ENCODE measurements at places on chromosomes 4 and X.
A peak's percentile ranks its signal among the peaks of the same experiment; 100 is the strongest.

DNA sequence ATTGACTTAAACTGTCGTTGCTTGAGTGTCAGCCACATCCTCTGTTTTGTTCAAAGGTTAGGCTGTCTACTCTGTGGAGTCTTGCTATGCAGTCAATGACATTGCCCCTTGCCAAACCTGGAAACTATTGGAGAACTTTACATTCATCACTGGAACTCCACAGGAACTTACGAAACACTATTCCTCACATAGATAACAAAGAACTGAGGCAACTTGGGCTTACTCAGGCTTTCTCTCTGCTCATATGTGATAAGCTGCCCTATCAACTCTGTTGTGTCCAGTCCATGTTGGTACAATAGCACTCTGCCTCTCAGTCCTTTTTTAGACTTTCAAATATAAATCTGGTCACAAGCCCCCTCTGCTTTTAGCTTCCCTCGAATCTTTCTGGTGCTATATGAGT lies 9.4 kb downstream of the NPY5R start:
- no peak for DNase-seq

GRCh38 chr4:99723612-99724011 lies 66.0 kb upstream of the C4orf54 start:
- DNase-seq = peak; percentile 12

- no peak for DNase-seq
Measured at GRCh38 chr4:67765928-67766327, 11.7 kb upstream of the GNRHR start.

DNA sequence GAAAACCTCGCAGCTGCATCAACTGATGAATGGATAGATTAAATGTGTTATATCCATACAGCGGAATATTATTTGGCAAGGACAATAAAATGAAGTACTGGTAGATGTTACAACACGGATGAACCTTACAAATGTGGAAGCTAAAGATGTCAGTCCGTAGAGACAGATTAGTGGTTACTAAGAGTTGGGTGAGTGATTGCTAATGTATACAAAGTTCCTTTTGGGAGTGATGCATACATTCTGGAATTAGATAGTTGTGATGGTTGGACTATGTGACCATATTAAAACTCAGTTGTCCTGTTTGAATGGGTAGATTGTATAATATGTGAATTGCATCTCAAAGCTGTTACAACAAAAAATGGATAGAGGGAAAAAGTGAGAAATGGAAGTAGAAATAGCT lies 2.8 kb downstream of the FIP1L1 start:
- DNase-seq = no peak

DNA sequence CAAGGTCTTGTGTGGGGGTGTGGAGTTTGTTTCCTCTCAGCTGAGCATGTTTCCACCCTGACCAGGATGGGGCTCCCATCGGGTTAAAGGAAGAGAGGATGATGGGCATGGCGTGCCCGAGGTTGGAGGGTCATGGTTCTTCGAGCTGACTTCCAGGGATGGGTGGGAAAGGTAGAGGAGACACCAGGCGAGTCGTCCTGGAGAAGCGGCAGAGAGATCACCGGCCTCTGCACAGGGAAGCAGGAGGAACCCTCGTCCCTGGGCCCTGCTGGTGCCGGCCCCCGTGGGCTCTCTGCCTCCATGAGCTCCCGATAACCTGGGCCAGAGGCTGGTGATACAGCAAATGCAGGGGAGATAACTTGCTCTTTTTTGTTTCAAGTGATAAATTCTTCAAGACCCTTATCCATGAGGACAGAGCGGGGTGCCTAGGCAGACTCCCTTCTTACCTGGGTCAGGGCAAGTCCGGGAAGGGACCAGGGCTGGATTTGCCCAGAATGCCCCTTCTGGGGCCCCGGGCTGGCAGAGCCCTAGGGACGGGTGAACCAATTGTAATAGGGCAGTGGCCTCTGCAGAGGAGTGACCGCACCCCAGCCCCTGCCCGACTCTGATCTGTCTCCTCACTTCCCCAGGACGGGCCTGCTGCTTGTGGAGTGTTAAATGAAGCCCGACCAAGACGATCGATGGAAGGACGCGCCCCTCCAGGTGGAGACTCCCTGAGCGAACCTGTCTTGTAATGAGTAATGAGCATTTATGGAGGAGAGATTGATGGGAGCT lies 63.0 kb downstream of the CPZ start:
- no peak for DNase-seq

DNA sequence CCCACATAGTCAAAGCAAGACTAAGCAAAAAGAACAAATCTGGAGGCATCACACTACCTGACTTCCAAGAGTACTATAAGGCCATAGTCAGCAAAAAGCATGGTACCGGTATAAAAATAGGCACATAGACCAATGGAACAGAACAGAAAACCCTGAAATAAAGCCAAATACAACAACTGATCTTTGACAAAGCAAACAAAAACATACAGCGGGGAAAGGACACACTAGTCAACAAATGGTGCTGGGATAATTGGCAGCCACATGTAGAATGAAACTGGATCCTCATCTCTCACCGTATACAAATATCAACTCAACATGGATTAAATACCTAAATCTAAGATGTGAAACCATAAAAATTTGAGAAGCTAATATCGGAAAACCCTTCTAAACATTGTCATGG lies 819.3 kb upstream of the FRG1 start:
- no peak for DNase-seq

- no peak for DNase-seq
Measured at GRCh38 chr4:146582864-146583263, 55.8 kb upstream of the POU4F2 start.

DNA sequence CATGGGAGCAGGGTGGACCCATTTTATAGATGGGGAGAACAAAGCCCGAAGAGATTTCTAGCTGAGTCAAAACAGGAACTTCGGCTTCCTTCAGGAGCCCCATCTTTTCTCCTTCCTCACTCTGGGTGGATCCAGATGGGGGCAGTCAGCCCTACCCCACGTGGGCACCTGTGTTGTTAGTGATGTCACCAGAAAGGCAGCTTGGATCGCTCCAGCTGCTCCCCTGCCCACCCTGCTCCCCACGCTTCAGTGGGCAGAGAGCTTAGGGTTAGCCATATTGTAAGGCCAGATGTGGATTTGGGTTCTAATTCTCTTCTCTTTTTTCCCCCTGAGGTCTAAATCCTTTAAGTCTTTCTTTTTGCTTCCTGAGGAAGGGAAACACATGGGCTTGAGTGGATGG lies 132.3 kb upstream of the PJA1 start:
- DNase-seq = no peak

GRCh38 chr4:145859426-145859825 lies 79.2 kb downstream of the ZNF827 start:
- no peak for DNase-seq

DNA sequence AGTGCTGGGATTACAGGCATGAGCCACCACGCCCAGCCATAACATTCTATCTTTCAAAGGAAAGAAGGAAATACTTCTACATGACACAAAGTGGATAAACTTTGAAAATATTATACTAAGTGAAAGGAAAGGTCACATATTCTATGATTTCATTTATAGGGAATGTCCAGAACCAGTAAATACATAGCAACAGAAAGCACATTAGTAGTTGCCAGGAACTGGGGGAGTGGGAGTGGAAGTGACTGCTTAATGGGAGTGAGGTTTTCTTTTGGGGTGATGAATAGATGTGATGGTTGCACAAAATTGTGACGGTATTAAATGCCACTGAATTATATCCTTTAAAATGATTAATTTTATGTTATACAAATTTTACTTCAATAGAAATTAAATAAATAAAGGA lies 95.7 kb upstream of the IL15 start:
- DNase-seq = no peak

GRCh38 chr4:181970366-181970765 lies 272.8 kb upstream of the TENM3 start:
- DNase-seq = no peak

DNA sequence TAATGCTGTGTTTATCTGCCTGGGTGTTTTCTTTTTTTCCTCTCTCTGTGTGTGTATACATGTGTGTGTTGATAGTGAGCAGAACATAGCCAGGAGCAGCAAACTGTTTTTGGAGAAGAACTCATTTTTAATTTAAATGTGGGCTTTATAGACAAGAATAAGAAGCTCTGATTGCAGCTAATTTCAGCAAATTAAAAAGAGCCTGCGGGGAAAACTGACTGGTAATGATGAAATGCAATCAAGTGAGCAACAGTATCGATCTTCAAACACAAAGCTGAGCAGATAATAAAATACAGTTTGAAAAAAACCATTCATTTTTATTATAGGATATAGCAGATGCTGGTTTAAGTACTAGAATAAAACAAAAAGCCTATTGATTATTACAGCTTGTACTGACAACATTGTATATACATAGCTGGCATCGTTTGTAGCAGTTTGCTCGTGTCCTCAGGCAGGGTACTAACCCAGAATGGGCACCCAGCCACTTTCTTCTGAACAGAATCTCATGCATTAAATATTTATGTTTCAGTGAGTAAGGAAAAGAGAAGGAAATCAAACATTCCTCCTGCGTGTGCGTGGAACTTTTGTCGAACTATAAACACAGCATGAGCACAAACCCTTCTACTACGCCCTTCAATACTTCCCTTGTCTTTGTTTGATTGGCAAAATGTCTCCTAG lies 73.5 kb upstream of the ZFP42 start:
- DNase-seq = no peak

GRCh38 chr4:64598066-64598465 lies 188.8 kb upstream of the TECRL start:
- no peak for DNase-seq

GRCh38 chrX:84611843-84612636 lies 109.8 kb upstream of the HDX start:
- no peak for DNase-seq

- no peak for DNase-seq
Measured at GRCh38 chr4:87243426-87244053, 23.1 kb upstream of the KLHL8 start.
